ENCODE measurements at places on chromosomes 1 and 21. TPM values are rescaled to one million over a fixed set of nuclear protein-coding genes. Genes with fewer than 3 reads are reported as not detected.

CATSPERE gene
- not detected for total RNA-seq

TAL1 gene
- not detected for total RNA-seq

ZNF684 gene
- total RNA-seq: 5.0 TPM

THEM5 gene
- total RNA-seq: not detected

AIRE gene
- not detected for total RNA-seq

CACNA1S gene
- not detected for total RNA-seq

ELAVL4 gene
- total RNA-seq: not detected

SPOCD1 gene
- 6.9 TPM for total RNA-seq

MIB2 gene
- 13.9 TPM for total RNA-seq

GBP4 gene
- total RNA-seq: 0.02 TPM

GOLT1A gene
- total RNA-seq: 0.19 TPM

RABGGTB gene
- 93.6 TPM for total RNA-seq

FHAD1 gene
- total RNA-seq: 4.6 TPM

PIK3CD gene
- 5.6 TPM for total RNA-seq

GPR37L1 gene
- 0.03 TPM for total RNA-seq

OR2T33 gene
- not detected for total RNA-seq

DENND2C gene
- total RNA-seq: 1.3 TPM

CDC20 gene
- 190 TPM for total RNA-seq

IGSF3 gene
- 20.9 TPM for total RNA-seq

LCE2B gene
- not detected for total RNA-seq

ZNF326 gene
- total RNA-seq: 3.2 TPM

SEC16B gene
- total RNA-seq: 0.19 TPM

MX1 gene
- 11.4 TPM for total RNA-seq

SLC45A1 gene
- 0.74 TPM for total RNA-seq

NBPF3 gene
- 5.4 TPM for total RNA-seq

CDC42BPA gene
- 36.9 TPM for total RNA-seq

PTGFR gene
- 11.0 TPM for total RNA-seq

SOD1 gene
- total RNA-seq: 957 TPM

UBE2Q1 gene
- total RNA-seq: 59.8 TPM

TNFAIP8L2 gene
- total RNA-seq: not detected

CD5L gene
- total RNA-seq: not detected
